ENCODE measurements at places on chromosomes 5 and 9.
A peak's percentile ranks its signal among the peaks of the same experiment; 100 is the strongest.

DNA sequence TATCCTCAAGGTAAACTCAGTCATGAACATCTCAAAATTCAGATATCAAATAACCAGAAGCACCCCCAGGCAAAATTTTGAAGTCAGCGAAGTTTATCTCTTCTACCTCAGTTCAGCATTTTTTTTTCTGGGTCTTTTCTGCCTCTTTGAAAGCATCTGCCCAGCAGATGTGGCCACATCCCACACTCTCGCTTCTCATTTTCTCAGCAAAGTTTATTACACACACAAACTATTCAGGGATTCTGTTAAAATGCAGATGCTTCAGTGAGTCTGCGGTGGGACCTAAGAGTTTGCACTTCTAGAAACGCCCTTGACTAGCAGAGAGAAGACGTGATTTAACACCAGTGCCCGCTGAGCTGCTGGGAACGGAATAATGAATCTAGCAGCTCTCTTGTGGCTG lies 19.3 kb downstream of the RASEF start:
- H3K27ac ChIP-seq: no peak overlapping the region
- H3K4me3 ChIP-seq: no peak overlapping the region

DNA sequence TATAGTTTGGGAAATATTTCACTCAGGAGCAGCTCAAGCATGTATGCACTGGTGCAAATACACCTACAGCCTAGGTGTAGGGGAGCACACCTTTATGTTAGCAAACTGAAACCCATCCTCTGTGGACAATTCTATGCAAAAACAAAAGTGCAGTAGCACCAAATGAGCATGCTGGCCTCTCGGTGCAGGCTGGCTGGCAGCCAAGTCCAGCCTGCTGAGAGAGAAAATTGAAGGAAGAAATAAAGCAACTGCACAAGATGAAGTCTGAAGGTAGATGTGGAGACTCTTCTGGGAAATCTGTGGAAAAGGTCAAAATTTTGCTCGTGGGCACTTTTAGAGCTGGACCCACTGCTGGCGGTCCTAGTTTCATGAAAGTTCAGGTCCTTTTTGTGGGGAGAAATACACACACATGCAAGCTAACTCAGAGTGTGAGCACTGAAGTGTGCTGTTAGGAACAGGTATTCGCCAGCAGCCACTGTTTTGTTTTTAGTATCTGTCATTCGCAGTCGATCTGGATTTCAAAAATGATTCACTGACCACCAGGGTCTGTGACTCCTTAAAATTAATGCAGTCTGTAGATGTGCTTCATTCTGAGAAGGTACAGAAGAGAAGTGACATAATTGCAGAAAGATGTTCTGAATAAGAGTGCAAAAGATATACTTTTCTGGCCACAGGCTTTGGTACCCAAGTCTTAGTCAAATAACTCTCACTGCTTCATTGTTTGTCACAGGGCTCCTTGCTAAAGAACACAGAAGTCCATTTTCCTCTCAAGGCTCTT lies 281.7 kb downstream of the PARP8 start:
- H3K27ac ChIP-seq: no peak overlapping the region
- H3K27me3 ChIP-seq: no peaks in the 10 kb centered on the region
- H3K4me1 ChIP-seq: no peaks in the 10 kb centered on the region
- H3K36me3 ChIP-seq: no peaks in the 10 kb centered on the region

- DNase-seq: no peak
- H3K36me3 ChIP-seq: no peaks in the 10 kb centered on the region
- H3K4me3 ChIP-seq: no peak overlapping the region
- H3K27me3 ChIP-seq: no peaks in the 10 kb centered on the region
Observed at GRCh38 chr9:89595646-89596045, 9.2 kb upstream of the GADD45G start.

DNA sequence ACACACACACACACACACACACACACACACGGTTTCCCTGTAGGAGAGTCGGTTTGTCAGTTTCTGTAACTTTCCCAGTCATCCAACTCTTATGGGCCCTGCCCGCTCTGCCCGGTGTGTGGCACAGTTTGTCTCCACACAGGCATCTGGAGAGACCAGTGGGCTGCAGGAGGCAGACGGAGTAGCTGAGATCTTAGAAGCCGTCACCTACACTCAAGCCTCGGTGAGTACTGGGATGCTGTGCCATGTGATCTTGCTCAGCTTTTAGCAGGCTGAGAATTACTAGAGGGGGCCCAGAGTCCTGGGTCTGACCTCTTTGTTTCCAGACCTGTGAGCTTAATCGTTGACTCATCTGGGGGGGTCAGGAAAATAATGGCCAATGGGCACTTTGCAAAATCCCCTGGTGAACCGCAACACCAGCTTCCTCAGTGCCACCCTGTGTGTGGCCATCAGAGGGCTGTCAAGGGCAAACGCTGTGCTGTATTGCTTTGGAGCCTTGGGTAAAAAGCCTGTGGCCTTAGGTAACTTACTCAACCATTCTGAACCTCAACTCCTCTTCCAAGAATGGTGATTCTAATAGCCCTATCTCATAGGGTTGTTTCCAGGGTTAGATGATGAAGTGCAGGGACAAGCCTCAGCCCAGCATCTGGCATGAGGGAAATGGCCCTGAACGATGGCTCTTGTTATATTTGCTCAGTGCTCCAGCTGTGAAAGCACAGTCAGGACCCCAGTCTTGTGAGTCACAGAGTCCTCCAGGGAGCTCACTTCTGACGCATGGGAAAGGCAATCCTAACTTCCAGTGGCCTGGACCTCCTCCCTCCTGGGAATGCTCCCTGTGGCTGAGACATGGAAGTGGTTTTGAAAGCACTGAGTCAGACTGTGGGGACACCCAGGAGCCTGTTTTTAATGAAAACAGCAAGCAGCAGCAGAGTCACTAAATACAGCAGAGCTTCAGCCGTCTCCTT lies 45.6 kb downstream of the COL15A1 start:
- H3K27ac ChIP-seq: peak overlapping the region; percentile 73
- DNase-seq: no peak
- H3K4me3 ChIP-seq: no peak overlapping the region
- H3K36me3 ChIP-seq: peaks cover 6% of the 10 kb centered on the region

DNA sequence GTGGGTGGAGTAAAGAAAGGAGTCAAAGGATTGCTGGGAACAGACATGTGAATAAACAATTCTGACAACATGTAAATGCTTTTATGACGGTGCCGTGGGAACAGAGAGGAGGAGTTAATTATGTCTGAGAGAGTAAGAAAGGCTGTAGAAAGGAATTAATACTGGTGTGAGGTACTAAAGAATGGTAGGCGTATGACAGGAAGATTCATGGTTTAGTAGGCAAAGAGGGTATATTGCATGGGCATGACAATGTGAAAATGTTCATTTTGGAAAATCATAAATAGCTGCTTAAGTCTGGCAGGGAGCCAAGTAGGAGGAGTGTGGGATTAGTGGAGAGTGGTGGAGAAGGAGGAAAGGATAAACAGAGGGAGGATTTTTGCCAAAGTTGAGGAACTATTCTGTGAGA lies 19.7 kb downstream of the NAA35 start:
- H3K27me3 ChIP-seq: no peaks in the 10 kb centered on the region
- no peak for DNase-seq
- peaks cover 65% of the 10 kb centered on the region for H3K36me3 ChIP-seq
- H3K27ac ChIP-seq: no peak overlapping the region
- no peak overlapping the region for H3K4me3 ChIP-seq

DNA sequence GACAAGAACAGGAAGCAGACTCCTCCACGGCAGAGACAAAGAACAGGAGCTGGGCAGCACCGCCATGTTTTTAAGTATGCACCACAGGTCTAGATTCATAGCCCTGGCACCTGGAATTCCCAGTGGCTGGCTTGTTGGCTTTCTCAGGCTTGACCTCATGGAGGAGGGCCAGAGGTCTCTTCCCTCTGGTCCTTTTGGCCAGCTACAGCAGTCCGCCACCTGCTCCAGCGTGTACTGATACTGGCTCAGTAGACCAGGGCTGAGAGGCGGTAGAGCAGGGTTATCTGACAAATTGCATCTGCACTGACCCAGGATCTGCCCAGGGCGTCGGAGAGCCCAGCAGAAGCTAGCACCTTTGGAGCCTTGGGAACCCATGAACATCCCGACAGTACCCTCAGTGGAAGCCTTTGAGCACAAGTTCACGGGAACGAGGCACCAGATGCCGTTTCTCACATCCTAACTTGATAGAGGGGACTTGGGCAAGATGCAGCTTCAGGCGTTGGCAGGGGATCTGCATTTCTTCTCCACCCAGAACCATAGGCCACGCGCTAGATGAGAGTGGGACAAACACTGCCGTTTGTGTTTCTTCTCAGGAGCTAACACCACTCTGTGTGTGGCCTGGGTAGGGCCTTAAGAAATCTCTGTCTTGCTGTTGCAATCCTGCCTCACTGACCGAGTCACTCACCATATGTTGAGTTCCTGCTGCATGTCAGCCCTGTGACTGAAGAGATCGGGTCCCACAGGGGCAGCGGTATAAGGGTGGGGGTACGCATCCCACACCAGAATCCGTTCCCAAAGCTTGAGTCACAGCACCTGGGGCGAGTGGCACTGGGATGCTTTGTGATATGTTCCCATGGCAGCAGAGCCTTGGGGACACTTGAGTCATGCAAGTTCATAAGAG lies 90.3 kb upstream of the OTULINL start:
- H3K4me1 ChIP-seq: no peaks in the 10 kb centered on the region
- no peak for DNase-seq
- peaks cover 25% of the 10 kb centered on the region for H3K36me3 ChIP-seq
- no peak overlapping the region for H3K4me3 ChIP-seq
- H3K27me3 ChIP-seq: no peaks in the 10 kb centered on the region
- H3K27ac ChIP-seq: no peak overlapping the region

DNA sequence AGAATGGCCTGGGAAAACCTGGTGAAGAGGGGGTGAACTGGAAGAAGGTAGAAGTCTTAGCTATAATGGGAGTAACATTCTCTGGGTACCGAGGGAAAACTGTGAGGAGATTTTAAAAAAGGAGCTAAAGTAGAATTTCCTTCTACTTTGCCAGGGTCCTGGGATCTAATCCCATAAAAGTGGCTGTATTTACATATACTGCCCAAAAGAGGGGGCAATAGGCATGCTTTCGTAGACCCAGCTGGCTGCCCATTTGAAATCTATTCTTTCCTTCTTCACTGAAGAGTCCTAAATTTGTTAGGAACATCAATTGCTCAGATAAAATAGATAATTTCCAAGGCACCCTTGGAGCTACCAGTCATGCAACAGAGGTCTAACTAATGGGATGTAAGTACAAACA lies 159.2 kb downstream of the CDC42SE2 start:
- H3K27ac ChIP-seq: no peak overlapping the region
- H3K27me3 ChIP-seq: no peaks in the 10 kb centered on the region
- H3K4me3 ChIP-seq: no peak overlapping the region
- H3K36me3 ChIP-seq: peaks cover 57% of the 10 kb centered on the region
- peak; percentile 23 for DNase-seq
- no peaks in the 10 kb centered on the region for H3K4me1 ChIP-seq

- no peak overlapping the region for H3K4me3 ChIP-seq
- H3K27ac ChIP-seq: no peak overlapping the region
- H3K4me1 ChIP-seq: peaks cover 17% of the 10 kb centered on the region
- H3K27me3 ChIP-seq: no peaks in the 10 kb centered on the region
- DNase-seq: no peak
- peaks cover 98% of the 10 kb centered on the region for H3K36me3 ChIP-seq
Observed at GRCh38 chr5:177435847-177436536, 9.5 kb downstream of the GRK6 start.

DNA sequence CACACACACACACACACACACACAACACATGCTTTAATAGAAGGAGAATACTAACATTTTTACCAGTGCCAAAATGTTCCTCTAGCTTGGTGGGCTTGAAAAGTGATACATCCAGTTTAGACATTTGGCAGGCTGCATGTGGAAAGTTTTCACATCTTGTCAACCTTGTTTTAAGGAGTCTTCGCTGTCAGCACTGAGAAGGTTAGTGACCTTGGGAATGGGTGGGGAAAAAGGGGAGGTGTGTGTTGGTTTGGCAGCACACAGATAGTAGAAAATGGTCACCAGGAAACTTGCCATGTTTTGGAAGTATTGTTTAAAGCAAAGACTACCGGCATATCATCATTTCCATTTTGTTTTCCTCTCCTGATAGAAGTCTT lies 346.5 kb upstream of the ADAMTSL1 start:
- no peak overlapping the region for H3K4me3 ChIP-seq
- no peaks in the 10 kb centered on the region for H3K27me3 ChIP-seq
- no peak overlapping the region for H3K27ac ChIP-seq
- peak; percentile 18 for DNase-seq
- H3K4me1 ChIP-seq: no peaks in the 10 kb centered on the region
- H3K36me3 ChIP-seq: no peaks in the 10 kb centered on the region

DNA sequence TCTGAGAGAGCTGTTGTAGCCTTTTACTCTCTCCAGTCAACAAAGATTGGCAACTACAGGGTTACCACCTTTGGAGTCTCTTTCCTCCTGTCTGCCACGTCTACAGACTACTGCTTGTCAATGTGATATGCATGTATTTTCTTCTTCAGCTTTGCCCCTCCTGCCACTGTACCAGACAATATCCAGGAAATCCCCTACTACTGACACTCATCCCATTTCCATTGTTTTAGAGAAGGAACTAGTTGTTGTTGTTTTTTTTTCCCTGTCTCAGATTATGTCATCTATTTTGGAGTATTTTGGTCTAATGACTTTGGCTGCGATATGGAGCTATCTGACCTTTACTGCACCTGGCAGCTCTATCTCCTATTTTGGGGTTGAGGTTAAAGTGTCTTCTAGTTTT lies 50.1 kb upstream of the MACIR start:
- H3K27me3 ChIP-seq: no peaks in the 10 kb centered on the region
- peaks cover 32% of the 10 kb centered on the region for H3K36me3 ChIP-seq
- H3K4me1 ChIP-seq: no peaks in the 10 kb centered on the region
- DNase-seq: no peak
- H3K27ac ChIP-seq: no peak overlapping the region

- DNase-seq: no peak
- no peak overlapping the region for H3K27ac ChIP-seq
- H3K4me3 ChIP-seq: no peak overlapping the region
- H3K4me1 ChIP-seq: peaks cover 11% of the 10 kb centered on the region
- H3K27me3 ChIP-seq: no peaks in the 10 kb centered on the region
Observed at GRCh38 chr5:150774145-150774544, 4.4 kb upstream of the SMIM3 start.

GRCh38 chr5:139651043-139651834 lies 3.1 kb downstream of the CXXC5 start:
- no peaks in the 10 kb centered on the region for H3K36me3 ChIP-seq
- DNase-seq: peak; percentile 85
- peaks cover 92% of the 10 kb centered on the region for H3K4me1 ChIP-seq
- H3K27me3 ChIP-seq: peaks cover 45% of the 10 kb centered on the region
- peak overlapping the region; percentile 95 for H3K27ac ChIP-seq

- no peak for DNase-seq
- no peak overlapping the region for H3K27ac ChIP-seq
- H3K36me3 ChIP-seq: no peaks in the 10 kb centered on the region
- H3K4me1 ChIP-seq: no peaks in the 10 kb centered on the region
- no peaks in the 10 kb centered on the region for H3K27me3 ChIP-seq
Observed at GRCh38 chr5:74822288-74822687, 43.9 kb downstream of the FAM169A start.

GRCh38 chr9:8417341-8417740 lies 617.8 kb upstream of the DMAC1 start:
- no peaks in the 10 kb centered on the region for H3K4me1 ChIP-seq
- no peaks in the 10 kb centered on the region for H3K36me3 ChIP-seq
- no peak overlapping the region for H3K27ac ChIP-seq
- no peak overlapping the region for H3K4me3 ChIP-seq

Data from stomach (tissue), 19 donors.